MCF 10A (cell line): ENCODE measurements at places on chromosomes 12 and 14. TPM values are rescaled to one million over a fixed set of nuclear protein-coding genes. Genes with fewer than 3 reads are reported as not detected.

GRCh38 chr14:71271166-71271945 lies 364.1 kb downstream of the PCNX1 start:
- DNase-seq, result no peak

DNA sequence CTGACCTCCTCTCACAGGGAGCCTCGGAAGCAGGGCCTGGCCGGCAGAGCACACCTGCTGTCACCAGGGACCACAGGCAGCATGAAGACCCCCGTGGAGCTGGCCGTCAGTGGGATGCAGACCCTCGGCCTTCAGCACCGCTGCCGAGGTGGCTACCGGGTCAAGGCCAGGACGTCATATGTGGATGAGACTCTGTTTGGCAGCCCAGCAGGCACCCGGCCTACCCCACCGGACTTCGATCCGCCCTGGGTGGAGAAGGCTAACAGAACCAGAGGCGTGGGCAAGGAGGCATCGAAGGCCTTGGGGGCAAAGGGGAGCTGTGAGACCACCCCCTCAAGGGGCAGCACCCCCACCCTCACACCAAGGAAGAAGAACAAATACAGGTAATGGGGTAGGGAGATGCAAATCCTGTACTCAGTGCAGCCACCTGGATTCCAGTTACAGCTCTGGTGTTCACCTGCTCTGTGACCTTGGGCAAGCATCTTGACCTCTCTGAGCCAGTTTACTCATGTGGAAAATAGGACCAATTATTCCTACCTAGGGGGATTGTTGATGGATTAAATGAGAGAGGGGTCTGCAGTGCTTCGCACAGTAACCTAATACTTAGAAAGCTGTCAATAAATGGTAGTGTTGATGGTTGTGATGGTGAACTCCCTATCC lies 1.3 kb downstream of the RITA1 start:
- DNase-seq, result no peak

SIX6 gene
- not detected in 2 replicates for total RNA-seq

MYH6 gene
- not detected in 2 replicates for total RNA-seq

TMPRSS12 gene
- not detected in 2 replicates for total RNA-seq
